ENCODE measurements at places on chromosomes 5 and 9. TPM values are rescaled to one million over a fixed set of nuclear protein-coding genes. Genes with fewer than 3 reads are reported as not detected.

Gene AK1
- total RNA-seq: 49.1 TPM

Gene TAL2
- total RNA-seq: not detected

Gene PIP5K1B
- total RNA-seq: 1.1 TPM

DNA sequence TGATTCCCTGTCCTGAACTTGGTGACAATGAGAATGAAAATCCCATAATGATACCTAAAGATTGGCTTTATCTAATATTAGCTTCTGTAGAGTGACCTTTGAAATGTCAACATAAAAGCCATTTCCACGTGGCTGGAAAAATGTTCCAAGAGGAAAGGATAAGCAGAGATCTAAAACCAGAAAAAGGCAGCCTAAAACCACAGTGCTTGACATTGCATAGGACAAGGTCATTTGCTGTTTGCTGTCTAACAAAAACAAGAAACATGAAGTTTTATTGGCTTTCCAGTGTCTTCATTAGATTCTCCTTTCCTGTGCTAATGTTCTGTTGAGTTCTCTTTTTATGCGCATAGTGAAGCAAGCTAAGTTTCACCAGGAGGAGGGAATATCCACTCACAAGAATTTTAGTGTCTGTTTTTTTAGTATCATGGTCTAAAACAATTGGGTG is 44.6 kb downstream of the CPEB4 start:
- ATAC-seq: no peak

- ATAC-seq: peak; percentile 90
Observed at GRCh38 chr5:140145818-140146522, 20.2 kb downstream of the IGIP start.

GRCh38 chr9:84669288-84670137 is at the start of gene NTRK2:
Gene NTRK2, plus strand, starts transcription at chr9:84669729. Its CDS starts 1,020 bp downstream, at chr9:84670749.
- no peak for ATAC-seq

- no peak for ATAC-seq
Observed at GRCh38 chr9:98214811-98215210, 22.4 kb upstream of the CORO2A start.

DNA sequence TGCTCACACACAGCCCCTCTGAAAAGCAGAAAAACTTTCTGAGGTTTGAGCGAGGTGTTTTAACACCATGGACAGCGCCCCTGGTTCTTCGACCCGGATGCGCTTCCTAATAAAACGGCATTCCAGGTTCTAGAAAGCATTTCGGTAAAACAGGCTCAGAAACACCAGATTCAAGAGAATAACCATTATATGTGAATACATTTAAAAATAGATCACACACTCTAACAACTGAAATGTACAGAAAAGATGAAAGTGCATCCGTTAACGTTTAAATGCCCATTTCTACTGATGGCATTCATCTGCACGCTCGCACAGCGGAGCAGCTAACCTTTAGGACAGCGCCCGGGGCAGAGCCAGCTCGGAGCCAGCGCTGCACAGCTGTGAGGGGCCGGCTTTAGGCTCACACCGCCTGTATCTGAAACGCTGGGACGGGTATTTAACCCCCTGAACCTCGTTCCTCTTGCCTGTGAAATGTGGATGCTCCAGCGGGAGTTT is 26.3 kb upstream of the TENT4A start:
- no peak for ATAC-seq

DNA sequence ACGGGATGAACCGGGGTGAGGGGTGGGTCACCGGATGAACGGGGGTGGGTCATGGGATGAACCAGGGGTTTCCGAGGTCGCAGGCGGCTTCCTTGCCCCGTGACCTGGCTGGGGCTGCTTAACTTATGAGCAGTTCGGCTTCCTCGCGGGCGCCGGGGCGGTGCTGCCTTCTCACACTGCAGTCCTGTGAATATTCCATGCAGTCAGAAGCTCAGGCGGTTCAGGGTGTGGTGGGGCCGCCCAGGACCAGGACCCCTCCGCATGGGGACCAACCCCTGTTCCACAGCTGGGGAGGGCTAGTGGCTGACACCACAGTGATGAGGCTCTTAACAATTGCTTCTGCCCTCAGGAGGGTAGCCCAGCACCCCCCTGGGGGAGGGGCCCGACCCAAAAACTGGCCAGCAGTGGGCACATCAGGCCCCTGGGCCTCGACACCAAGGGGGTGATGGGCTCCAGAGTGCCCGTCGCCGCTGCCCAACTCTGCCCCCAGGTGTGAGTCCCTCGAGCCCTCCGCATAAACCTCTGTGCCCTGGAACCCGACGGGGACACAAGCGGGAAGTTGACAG is 30.9 kb upstream of the SLC9A3 start:
- ATAC-seq: no peak

- no peak for ATAC-seq
Observed at GRCh38 chr5:13250464-13251291, 693.8 kb downstream of the DNAH5 start.

- peak; percentile 32 for ATAC-seq
Observed at GRCh38 chr9:133428617-133429101, 6.5 kb downstream of the ADAMTS13 start.

DNA sequence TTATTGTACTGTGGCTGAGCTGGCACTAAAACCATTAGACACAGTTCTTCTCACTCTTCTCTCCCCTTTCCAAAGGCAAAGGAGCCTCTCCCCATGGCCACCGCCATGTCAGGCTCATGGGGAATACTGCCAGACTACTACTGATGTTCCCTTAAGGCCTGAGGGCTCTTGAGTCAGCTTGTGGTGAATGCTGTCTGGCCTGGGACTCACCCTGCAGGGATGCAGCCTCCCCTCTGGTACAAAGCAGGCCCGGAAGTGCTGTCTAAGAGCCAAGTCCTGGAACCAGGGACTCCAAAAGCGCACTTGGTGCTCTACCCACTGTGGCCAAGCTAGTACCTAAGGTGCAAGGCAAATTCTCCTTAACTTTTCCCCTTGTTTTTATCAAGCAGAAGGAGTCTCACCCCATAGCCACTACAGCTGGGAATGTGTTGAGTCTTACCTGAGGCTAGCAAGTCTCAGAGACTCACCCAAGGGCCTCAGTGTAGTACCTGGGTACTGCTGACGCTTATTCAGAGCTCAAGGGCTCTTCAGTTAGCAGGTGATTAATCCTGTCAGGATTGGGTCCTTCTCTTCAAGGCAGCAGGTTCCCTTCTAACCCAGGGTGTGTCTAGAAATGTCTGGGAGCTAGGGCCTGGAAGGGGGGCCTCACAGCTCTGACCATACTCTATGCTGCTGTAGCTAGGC is 33.2 kb upstream of the C5orf46 start:
- no peak for ATAC-seq

- no peak for ATAC-seq
Observed at GRCh38 chr9:131986089-131986488, 93.6 kb downstream of the MED27 start.

- ATAC-seq: no peak
Observed at GRCh38 chr9:89720696-89721175, 115.9 kb downstream of the GADD45G start.

- no peak for ATAC-seq
Observed at GRCh38 chr5:150574818-150575547, 65.5 kb upstream of the SYNPO start.

GRCh38 chr5:14257995-14258403 is 114.9 kb downstream of the TRIO start:
- no peak for ATAC-seq

GRCh38 chr9:127181595-127182190 is 59.3 kb upstream of the ANGPTL2 start:
- no peak for ATAC-seq

DNA sequence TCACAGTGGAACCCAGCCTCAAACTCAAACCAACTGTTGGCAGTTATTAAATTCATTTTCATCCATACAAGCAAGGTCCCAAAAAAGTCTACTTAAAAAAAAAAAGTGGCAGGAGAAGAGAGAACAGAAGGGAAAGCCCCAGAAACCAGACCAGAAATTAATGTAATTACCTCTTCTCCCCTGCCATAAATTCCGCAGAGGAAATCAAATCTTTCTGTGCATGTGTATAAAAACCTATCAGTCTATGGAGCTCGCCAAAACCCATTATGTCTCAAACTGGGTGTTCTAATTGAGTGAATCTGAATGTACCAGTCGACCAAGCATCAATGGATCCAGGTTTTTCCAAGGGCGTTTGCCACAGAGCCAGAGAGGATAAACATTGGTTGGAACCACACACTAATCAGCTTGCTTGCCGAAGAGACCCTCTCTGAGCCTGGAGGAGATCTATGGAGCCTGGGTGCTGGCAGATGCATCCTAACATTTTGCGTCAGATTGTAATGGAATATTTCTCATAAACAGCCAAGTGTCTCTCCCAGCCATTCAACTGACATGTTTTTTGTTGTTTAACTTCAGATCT is 7.9 kb upstream of the HAND1 start:
- no peak for ATAC-seq
